NCI-H1105 treated with DMSO at 0.1 percent for 48 hours (cell line): ENCODE measurements at places on chromosomes 1 and 21.

- no peak for DNase-seq
Observed at GRCh38 chr1:16167331-16168143, 11.7 kb upstream of the EPHA2 start.

DNA sequence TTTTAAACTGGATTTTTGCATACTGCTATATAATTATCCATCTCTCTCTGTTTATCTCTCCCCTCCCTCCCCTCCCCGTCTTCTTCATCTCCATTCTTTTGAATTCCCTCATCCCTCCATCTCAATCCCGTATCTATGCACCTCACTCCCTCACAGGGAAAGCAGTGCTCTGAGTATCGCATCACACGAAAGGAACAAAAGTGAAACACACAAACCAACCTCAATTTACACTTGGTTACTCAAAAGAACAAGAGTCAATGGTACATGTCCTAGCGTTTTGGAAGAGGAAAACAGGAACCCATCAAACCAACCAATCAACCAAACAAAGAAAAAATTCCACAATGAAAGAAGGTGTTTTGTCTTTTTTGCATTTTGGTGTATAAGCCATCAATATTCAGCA, 115.1 kb downstream of the NBPF12 start:
- DNase-seq: no peak

DNA sequence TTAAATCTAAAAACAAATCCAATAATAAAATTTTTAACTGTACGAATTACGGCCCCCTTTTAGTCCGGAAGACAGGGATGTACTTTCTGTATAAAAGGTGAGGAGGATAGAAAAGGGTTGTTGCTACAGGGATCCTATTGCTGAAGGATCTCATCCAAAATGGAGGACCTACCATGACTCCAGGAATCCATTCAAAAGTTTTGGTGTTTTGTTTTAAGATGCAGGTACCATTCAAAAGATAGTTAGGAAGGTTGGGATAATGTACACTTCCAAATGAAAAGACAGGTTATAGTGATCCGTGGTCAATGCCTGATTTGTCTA, 1.3 kb upstream of the ENAH start:
- DNase-seq: no peak

DNA sequence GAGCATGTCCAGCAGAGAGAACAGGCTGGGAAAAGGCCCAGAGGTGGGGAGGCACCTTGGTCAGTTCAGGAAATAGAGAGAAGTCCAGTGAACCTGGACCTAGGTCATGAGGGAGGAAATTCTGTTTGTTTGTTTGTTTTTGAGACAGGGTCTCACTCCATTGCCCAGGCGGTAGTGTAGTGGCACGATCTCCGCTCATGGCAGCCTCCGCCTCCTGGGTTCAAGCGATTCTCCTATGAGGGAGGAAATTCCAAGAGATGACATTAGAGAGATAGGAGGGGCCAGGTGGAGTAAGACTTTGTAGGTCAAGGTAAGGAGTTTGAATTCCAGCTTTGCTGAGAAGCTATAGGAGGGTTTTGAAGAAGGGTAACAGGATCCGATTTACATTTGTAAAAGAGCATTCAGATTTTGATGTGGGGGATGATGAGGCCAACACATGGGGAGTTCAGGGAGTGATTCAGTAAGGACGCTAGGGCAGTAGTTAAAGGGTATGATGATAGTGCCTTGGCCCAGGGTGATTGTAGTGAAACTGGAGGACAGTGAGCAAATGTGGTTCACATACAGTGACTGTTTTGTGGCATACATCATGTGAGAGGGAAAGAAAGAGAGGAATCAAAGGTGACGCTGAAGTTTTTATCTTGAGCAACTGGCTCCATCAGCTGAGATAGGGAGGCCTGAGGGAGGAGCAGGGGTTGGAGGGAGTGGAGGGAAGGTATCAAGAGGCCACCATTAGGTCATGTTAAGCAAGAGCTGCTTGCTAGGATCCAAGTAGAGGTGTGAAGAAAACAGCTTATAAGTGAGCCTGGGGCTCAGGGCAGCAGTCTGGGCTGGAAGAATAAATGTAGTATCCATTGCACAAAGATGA, 8.3 kb upstream of the TRABD2B start:
- DNase-seq: no peak

- no peak for DNase-seq
Observed at GRCh38 chr1:231966983-231967382, 340.4 kb downstream of the DISC1 start.

- DNase-seq: no peak
Observed at GRCh38 chr1:197374428-197374827, 106.4 kb downstream of the CRB1 start.

DNA sequence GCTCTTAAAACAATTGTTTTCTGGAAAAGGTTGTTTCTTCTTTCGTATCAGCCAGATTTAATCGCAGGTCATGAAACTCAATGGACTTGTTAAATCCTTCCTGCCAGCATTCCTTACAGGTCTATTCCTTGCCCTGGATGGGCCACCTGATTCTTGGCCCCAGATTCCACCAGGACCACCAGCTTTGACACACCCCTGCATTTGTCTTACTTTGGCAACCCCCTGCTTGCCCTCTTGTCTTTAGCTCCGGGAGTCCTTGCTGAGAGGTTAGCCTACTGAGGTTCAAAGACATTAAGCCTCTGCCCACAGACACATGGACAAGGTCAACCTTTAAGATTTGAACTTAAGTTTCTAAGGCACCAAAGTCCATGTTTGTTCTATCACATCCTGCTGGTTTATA, 27.1 kb upstream of the DAB1 start:
- DNase-seq: no peak

GRCh38 chr1:65948609-65949229, 156.0 kb downstream of the PDE4B start:
- no peak for DNase-seq

DNA sequence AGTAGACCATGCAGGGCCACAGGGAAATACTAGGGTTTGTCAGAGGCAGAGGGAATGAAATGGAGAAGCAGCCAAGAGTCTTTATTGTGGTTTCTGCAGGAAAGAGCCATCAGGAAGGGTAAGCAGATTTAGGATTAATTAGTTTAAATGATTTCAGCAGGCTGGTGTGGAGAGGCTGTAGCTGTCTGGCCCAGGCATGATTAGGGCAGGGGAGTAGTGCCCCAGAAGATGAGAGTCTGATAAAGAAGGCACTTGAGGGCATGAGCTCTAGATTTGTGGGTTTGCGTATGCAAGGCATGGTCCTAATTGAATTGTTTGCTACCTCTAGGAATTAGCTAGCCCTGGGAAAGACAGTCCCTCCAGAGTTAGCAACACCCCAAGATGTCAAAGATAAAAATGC, 484.6 kb upstream of the PLXNA2 start:
- no peak for DNase-seq

DNA sequence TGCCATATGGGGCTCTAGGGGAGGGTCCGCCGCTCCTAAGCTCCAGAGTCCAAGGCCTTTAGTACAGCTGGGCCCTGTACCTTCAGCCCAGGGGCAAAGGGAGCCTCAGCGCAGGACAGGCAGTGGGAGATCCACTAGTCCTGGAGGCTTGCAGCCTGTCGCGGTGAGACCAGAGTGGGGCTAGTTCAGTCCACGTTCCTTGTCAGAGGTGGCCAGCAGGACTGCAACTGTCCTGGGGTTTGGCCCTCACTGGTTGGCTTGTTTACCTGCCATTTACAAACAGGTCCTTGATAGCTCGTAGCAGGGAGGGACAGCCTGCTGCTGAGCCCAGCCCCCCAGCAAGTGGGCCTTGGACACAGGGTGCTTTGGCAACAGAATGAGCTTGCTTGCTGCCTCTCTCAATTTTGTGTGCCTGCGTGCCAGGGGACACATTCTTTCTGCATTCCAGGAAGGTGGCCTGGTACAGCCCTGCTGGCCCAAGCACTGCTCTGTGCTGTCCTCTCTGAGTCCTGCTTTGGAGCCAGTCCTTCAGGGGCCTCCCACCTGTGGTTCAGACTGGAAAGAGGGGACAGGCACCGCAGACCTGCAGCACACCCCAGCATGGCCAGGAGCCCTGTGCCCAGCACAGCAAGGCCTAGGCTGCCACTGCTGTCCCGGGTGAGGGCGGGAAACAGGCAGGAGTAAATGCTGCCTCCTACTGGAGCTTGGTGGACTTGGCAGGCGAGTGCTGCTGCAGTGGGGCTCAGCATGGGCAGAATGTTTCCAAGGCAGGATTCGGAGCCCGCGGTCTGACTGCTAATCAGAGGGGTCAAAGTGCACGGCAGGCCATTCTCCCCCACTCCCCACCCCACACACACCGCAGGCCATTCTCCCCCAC, 15.2 kb downstream of the H6PD start:
- no peak for DNase-seq

DNA sequence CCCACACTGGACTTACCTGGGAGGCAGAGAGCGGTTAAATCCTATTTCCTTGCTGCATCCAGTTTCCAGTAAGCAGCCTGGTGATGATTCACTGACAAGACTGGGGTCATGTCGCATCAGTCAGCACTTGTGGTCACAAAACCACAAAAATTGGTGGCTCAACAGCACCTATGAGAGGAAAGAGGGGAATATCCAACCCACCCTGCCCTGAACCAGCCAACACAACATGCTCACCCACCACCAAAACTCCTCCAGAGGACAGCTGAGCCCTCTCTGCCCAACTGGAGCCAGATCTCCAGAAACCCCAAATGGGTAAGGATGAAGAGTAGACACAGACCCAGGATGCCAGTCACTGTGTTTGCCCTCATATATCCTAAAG, 64.0 kb downstream of the CD46 start:
- no peak for DNase-seq

GRCh38 chr1:203217668-203218067, 11.8 kb downstream of the CHIT1 start:
- DNase-seq: no peak

- DNase-seq: no peak
Observed at GRCh38 chr1:2259668-2260402, 31.7 kb downstream of the SKI start.

DNA sequence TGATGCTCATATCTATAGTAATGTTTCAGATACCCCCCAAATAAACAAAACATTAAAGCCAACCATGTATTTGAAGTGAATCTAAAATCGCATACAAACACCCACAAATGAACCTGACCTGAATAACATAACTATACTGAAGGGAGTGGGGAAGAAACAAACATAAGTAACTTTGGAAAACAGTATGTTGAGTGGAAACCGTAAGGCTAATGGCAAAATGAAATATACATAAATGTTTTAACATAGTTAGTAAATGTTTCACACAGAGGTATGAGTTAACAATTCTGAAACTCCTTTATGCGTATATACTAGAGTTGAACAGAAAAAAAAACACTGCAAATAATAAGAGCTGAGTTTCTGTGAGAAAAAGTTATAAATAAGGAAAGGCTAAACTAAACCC, 125.6 kb downstream of the ACBD6 start:
- no peak for DNase-seq

DNA sequence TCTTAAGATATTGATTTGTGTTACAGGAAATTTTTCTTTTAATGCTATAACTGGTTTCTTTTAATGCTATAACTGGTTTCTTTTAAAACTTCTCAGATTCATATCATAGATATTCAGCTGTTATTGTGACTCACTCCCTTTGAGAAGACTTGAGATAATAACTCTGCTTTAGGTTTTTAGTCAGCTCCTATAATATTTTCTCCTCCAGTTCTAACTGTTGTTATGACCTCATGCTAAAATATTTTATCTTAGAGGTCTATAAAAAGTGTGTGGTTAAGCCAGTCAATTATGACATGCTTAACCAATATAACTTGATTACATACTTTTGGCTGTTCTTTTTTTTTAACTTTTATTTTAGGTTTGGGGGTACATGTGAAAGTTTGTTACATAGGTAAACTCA, 280.2 kb downstream of the PTGER3 start:
- DNase-seq: no peak

- no peak for DNase-seq
Observed at GRCh38 chr21:31909153-31910073, 36.6 kb downstream of the HUNK start.

DNA sequence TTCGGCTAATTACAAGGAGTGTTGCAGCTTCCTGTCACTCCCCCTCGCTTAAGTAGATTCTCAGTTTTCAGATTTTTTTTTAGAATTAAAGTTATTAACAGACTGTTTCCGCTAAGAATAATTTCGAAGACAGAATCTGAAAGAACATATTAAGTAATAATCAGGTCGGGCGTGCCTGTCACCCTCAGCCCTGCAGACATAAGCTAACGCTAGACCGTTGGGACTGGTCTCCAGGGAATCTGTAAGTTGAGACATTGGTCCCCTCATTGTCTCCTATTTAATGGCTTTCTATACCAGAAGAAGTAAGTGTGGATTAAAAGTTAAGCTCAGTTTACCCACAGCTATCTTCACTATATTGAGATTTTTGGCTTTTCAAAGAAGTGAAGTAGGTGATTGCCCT, 14.5 kb downstream of the NMNAT1 start:
- no peak for DNase-seq

DNA sequence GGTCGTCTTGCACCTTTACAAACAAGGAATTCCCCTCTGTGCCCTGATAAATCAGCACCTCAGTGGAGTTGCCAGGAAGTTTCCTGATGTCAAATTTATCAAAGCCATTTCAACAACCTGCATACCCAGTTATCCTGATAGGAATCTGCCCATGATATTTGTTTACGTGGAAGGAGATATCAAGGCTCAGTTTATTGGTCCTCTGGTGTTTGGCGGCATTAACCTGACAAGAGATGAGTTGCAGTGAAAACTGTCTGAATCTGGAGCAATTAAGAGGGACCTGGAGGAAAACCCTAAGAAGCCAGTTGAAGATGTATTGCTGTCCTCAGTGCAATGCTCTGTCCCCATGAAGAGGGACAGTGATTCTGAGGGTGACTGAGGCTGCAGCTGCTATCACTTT, 38.3 kb downstream of the ZFYVE9 start:
- no peak for DNase-seq

DNA sequence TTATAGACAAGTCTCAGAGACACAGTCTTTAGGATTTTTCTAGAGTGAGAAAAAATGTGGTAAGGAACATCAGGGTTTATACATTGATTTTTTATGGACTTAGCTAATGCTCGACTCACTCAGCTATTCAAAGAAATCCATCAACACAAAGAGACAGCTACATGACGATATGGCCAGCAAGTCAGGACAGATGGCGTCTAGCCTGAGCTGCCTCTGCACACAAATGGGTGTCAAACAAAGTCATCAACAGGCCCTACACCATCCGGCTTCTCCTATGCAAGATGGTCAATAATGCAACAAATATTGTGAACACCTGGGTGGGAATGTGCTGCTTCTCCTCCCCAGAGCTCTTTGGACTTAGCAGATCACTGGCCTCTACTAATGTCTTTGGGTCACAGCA, 13.3 kb upstream of the ERICH3 start:
- DNase-seq: no peak
